Uterus (tissue), 4 donors: ENCODE measurements at places on chromosomes 7 and 10. TPM values are rescaled to one million over a fixed set of nuclear protein-coding genes. Genes with fewer than 3 reads are reported as not detected.

- DNase-seq: peak; percentile 35
These were observed 9.6 kb upstream of the EIF5AL1 start for GRCh38 chr10:79502561-79503309.

SCIN gene
- total RNA-seq: 3.2 TPM

GRCh38 chr10:59517341-59517899, 155.1 kb upstream of the FAM13C start:
- DNase-seq: no peak

DNA sequence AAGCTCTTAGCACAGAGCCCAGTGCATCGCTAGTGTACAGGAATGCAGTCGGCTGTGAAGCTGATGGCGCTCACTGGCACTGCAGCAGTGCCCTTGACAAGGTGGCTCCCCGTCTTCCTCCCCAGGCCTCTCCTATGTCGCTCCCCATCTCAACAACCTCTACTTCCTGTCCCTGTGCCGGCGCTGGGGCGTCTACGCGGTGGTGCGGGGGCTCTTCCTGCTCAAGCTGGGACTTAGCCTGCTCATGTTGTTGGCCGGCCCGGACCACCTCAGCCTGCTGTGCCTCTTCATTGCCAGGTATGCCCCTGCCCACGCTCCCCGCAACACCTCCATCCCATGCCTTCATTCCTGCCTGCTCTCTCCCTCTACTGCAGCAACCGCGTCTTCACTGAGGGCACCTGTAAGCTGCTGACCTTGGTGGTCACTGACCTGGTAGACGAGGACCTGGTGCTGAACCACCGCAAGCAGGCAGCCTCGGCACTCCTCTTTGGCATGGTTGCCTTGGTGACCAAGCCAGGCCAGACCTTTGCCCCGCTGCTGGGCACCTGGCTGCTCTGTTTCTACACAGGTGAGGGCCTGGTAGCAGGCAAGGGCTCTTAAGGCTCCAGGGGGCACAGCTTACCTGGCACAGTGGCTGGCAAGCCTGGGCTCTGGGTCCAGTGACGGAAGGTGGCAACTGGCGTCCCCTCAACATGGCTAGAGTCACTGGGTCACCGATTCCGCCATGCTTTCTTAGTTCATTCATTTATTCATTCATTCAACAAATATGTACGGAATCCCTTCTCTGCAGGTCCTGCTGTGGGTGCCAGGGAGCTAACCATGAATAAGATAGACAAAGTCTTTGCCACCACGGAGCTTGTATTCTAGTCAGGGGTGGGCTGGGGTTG, 22.3 kb upstream of the C10orf95 start:
- no peak for DNase-seq

GRCh38 chr10:4720463-4720862, 105.5 kb upstream of the AKR1E2 start:
- DNase-seq: no peak

C10orf90 gene
- total RNA-seq: not detected

- no peak for DNase-seq
These were observed 67.2 kb upstream of the FAM204A start for GRCh38 chr10:118409295-118409694.

PCLO gene
- total RNA-seq: 0.26 TPM

- no peak for DNase-seq
These were observed 952 bp downstream of the DNMBP start for GRCh38 chr10:100008708-100009282.

ADAMTS14 gene
- not detected for total RNA-seq

- peak; percentile 34 for DNase-seq
These were observed 54.8 kb downstream of the DAGLB start for GRCh38 chr7:6392712-6393666.

DNA sequence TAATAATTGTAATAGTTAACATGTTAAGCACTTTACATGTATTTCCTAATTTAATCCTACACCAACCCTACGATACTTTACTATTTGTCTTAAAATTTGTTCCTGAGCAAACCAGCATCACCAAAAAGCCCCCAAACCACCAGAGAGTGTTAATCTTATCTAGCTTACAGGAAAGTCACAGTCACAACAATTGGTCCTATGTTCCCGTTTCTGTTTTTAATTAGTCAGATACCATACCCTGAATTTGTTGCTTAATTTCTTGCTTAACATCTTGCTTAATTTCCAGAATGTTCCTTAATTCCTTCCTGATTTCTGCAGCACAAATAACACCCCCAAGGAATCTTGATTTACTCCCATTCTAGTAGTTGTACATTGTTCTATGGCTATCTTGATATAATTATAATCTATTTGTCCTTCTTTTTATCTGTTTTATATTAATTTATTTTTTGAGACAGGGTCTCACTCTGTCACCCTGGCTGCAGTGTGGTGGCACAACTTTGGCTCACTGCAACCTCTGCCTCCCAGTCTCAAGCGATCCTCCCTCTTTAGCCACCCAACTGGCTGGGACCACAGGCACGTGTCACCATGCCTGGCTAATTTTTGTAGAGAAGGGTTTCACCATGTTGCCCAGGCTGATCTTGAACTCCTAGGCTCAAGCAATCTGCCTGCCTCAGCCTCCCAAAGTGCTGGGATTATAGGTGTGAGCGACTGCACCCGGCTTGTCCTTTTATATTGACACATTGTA, 6.6 kb upstream of the PDSS1 start:
- DNase-seq: no peak

MUC3A gene
- not detected for total RNA-seq

IKZF5 gene
- total RNA-seq: 30.7 TPM
